ENCODE measurements at places on chromosomes 3 and 15.

DNA sequence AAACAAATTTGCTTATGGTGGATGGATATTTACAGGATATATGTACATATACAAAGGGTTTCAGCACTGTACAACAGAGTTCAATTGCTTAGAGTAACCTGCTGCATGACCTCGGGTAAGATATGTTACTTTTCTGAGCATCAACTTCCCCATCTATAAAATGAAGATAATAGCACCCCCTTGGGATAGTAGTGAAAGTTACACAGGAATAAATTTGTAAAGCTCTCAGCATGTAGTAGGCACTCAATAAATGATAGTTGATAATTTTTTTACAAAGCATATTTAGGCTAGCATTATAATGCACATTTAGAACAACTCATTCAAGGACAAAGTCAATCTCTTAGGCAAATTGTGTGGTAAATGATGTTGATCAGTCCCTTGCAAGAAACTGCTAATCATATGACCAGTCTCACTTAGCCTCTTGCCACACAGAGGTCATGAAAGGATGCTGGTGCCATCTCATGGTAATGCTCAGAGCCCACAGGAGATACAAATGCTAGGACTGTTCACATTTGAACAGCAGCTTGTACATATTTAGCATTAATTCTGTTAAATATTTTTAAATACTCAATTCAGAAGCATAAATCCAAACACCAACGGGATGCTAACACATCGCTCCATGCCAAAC, 123.9 kb downstream of the MAGI1 start:
- no peak for DNase-seq

DNA sequence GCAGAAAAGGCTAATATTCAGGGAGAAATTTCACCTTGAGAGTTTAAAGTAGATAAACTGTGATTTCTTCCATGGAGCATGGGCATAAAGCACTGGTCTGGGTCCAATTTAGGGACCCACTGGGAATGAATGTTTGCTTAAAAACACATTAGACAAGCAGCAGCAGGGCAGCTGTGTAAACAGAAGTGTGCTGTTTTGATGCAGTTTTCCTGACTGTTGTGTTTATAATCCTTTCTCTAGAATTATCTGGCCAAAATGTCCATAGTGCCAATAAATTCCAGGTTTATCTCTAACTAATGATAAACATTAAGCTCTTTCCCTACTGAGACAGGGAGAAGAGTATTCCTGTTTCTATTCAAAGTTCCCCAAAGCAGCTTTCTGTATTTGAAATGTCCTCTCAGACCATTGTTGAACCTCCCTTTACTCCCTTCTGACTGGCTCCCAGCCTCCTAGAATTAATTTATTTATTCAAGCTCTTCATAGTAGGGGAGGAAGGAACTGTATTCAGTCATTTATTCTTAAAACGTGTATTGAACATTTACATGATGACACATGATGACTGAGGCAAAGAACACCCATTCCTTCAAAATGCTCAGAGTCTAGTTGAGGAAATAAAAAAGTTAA, 7.0 kb upstream of the TM4SF18 start:
- DNase-seq, result no peak

- no peak for DNase-seq
These were observed 86.3 kb downstream of the LMLN start for GRCh38 chr3:198046120-198046857.

DNA sequence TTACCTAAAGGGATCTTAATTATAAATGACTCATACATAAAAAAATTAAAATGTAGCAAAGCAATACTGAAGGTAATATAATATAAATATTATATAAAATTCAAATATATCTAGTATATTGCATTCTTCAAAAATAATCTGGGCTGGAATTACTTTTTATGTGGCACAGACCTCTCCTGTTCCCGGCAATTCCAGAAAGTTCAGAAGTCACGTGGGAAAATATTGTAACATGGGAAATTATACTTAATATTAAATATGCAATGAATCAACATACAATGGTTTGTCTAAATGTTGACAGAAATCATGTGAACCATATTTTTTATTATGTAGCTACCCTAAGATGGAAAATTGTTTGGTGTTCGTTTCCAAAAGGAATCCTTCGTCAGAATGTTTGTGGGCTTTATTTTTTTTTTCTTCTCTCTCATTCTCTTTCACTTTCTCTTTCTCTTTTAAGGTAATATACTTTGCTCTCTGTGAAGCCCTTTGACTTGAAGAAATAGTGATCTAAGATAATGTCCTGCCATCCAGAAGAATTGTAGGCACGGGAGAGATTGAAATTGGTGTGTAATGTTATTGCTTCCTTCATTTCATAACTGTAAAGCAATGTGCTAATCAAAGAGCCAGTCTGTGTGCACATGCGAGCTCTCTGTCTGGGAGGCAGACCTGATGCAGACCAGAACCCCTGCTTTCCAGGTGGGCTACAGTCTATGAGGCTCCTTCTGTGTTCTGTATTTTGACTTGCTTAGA, 559.4 kb downstream of the NR2F2 start:
- DNase-seq, result no peak

- DNase-seq, result no peak
These were observed 14.1 kb upstream of the HRH1 start for GRCh38 chr3:11140030-11140712.

- DNase-seq, result no peak
These were observed 125.9 kb downstream of the LEKR1 start for GRCh38 chr3:156952011-156952410.

DNA sequence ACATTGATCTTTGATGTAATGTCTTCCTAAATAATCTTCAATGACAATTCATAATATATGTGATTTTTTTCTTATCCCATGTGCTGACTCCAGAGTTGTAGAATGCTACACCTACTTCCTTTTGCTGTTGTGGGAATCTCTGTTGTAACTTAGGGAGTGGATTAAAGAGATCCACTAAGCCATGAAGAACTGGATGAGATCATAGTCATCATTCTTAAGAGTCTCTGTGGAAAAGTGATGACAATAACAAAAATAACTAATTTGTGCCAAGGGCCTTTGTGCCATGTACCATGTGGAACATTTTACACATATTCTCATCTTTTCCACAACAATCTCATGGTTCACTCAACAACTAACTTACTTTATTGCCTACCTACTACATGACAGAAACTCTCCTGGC, 162.9 kb upstream of the PDZRN3 start:
- DNase-seq, result no peak

DNA sequence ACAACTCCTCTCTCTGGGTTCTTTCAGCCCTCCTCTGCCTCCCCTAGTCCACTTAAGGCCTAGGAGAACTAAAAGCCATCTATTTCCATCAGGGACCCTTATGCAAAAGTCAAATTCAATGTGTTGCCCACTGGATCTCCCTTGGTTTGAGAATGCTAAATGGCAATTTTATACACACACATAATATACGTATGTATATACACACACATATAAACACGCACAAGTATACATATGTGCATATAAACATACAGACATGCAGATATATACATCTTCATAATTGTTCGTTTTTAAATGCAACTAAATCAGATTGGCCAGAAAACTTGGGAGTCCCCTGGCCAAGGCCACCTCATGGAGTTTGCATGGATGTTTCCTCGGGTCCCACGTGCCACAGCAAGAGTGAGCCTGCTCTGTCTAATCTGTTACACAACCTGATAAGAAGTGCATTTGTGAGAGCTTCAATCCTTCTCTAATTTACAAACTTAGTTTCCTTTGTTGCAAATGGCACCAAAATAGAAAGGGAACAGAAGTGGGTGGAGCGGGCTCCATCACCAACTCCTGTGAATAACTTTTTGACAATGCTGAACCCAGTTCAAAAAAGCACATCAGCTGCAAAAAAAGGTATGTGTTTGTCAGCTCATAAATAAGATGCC, 84.2 kb downstream of the FOXP1 start:
- no peak for DNase-seq

DNA sequence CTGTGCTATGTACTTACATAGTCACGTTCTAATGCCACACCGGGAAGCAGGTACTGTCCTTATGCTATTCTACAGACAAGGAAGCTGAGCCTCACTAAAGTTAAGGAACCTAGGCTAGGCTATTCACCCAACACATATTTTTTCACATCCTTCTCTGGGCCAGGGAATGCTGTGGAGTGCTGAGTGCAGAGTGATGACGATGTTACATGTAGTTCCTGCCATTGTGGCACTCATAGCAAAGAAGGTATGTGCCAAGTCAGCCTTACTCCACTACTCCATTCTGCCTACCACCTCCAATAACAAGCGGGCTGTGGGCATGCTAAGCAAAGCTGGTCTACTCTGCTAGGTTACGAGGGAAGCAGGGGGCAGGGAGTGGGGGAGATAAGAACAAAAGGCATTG, 69.8 kb upstream of the SLC25A26 start:
- DNase-seq, result no peak

DNA sequence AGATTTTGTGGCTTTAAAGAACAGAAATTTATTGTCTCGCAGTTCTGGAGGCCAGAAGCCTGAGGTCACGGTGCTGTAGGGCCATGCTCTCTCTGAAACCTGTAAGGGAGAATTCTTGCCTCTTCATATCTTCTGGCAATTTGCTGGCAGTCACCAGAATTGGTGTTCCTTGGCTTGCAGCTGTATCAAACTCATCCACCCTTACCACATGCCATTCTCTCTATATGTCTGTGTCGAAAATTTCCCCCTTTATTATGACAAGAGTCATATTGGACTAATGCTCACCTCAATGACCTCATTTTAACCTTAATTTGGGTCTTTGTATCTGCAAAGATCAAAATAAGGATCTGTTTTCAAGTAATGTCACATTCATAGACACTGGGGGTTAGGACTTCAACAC, 266.7 kb downstream of the IL20RB start:
- no peak for DNase-seq

DNA sequence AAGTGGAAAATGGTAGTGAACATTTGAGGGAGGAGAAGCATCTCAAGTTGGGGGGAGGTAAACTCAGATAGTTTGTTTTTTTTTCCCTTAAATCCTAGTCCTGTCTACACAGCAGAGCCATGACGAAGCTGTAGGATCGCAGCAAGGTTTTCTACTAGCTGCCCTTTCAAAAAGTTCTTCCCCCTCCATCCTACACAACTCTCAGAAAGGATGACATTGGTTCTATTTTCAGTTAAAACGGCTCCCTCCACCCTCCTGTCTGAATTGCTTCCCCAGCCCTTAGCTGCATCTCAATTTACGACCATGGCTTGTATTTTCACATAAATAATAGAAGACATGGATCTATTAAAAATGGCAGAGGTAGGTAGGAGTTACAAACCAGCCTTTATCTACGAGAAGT, 2.2 kb downstream of the HOMER2 start:
- no peak for DNase-seq

DNA sequence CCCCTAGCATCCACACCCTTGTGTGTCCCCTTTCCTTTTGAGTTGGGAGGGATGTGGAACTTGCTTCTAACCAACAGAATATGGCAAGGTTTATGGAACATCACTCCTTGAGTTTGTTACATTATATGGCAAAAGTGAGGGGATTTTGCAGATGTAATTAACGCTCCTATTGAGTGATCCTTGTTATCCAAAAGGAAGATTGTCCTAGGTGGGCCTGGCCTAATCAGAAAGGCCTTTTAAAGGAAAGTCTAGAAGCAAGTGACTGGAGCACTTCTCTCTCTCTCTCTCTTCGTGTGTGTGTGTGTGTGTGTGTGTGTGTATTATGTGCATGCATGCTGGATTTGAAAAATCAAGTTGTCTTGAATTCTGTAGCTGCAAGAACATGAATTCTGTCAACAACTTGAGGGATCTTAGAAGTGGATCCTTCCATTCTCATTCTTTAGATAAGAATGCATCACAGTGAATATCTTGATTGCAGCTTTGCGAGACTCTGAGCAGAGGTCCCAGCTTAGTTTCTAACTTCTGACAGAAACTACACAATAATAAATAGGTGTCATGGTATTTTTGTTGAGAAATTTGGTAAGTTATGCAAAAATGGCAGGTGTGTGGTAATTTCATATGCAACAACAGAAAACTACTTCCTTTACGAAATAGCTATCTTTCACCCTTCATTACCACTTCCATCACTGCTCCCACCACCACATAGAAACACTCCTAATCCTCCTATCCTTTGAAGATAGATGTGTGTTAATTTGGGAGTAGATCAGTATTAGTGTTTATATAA, 360.9 kb upstream of the CBLB start:
- DNase-seq, result no peak

DNA sequence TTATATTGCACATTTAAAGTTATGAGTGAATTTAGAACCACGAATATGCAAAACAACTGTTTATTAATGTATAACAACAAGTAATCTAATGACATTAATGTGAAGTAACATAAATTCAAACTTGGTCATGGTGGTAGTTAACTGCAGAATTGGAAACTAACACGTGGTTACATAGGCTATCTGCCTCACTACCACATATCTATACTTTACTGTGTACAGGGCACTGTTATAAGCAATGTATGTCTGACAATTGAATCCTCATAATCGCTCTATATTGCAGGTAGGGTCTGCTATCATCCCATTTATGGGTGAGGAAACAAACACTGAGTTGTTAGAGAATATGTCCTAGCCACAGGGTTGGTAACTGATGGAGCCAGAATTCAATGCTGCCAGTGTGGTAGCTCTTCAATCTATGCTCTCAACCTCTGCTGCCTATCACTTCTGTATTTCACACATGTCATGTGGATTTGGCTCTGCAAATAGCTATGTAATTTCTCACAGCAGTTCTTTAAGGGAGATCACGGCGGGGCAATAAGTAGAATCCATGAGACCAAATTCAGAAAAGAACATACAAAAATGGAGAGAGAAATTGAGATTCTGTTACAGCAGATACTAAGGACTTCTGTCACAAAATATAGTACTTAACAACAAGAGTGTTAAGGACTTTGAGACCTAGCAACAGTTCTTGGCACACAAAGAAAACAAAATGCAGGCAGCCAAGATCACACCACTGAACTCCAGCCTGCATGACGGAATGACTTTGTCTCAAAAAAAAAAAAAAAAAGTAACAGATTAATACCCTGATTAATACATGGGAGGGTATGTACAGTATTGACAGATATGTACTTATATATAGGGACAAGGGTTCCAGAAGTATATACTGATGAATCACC, 100.0 kb upstream of the CSPG5 start:
- no peak for DNase-seq

DNA sequence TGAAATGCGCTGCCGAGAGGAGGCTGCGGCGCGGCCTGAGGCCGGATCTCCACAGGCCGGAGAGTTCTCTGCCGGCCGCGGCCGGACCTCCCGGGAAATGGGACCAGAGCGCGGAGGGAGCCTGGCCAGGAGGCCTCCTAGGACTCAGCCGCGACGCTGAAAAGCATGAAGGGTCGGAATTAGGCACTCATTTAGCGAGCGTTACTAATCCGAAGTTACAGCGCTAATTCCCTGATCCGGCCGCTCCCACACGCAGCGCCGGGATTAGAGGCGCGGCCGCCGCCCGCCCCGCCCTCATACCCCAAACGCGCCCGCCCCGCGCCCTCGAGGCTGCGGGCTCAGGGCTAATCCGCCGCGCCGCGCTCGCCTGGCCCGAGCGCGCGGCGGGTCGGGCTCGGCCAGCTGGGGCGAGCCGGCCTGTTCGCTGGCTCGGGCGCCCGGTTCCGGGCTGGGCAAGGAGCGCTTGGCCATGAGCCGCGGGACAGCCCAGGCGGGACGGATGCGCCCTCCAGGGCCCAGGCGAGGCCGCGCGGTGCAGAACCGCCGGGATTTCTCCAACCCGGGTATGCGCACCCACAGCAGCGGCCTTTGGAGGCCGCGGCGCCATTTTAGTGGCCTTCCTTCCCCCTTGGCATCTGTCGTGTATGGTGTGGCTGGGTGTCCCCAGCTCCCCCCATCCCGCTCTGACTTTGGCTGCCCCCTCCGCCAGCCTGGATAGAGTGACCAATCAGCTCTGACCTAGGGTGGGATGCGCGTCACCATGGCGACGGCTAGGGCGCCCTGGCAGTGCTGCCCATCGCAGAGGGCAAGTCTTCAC, 36.8 kb upstream of the POLG start:
- DNase-seq, result no peak

GRCh38 chr15:80162059-80162554, 9.3 kb downstream of the FAH start:
- no peak for DNase-seq

Measured in activated T-helper 1 cell treated with Interleukin-2 at 50 U/mL for 16 hours (primary cell).